Mesenteric fat pad (tissue), 1 donor: ENCODE measurements at places on chromosomes 7 and 10. TPM values are rescaled to one million over a fixed set of nuclear protein-coding genes. Genes with fewer than 3 reads are reported as not detected.

GRCh38 chr7:36707898-36708297, 16.4 kb downstream of the AOAH start:
- no peak for DNase-seq

GRCh38 chr7:875476-876076, 778 bp upstream of the GET4 start:
- no peak for DNase-seq

DNA sequence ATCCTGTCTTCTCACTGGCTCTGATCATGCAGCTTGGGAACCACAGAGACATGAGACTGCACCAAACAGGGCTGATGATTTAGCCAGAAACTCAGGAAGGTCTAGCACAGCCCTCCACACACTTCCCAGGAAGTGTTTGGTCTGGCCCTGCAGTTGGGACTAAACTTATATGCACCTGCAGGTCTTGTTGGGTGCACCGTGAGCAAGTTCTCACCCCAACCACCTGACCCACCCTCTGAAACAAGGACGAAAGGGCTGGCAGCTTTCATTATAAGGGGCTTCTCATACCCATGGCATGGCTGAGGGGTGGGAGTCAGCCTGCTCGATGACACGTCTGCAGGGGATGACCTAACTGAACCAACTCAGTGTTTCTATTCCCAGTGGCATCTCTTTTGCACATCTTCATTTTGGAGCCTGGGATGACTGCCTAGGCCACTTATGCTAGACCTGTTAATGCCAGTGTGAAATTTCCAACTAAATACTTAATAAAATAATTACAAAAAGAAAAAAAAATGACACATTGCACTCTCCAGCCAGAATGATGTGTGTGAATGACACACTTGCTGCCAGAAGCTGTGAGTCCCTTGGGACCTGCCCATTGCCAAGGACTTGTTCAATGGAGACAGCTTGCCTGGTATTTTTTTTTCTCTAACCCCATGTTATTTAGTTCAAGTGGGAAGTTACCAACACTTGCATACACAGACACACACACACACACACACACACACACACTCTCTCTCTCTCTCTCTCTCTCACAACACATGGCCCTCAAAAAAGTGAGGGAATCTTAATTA, 102.6 kb downstream of the NEURL1 start:
- DNase-seq = no peak

DNA sequence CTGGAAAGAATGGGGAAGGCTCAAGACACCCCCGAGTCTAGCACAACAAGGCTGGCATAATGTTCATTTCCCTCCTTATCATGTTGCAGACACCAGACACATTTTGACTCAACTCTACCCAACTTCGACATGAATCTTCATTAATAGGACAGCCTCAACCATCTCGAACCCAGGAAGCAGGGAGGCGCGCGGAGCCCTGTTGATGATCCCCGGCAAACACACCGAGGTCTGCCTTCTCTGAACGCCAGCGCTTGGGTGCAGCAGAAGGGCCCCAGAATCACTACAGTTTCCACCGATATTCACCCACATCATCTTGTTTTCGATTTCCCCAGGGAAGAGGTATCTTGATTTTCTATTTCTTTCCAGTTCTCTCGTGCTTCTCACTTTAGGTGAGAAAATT, 563.6 kb downstream of the TCERG1L start:
- peak; percentile 55 for DNase-seq

Gene ARHGEF5
- 9.4 TPM for total RNA-seq

- no peak for DNase-seq
Measured at GRCh38 chr7:129644634-129645230, 33.2 kb downstream of the NRF1 start.

GRCh38 chr7:81816312-81816711, 46.5 kb upstream of the HGF start:
- no peak for DNase-seq

DNA sequence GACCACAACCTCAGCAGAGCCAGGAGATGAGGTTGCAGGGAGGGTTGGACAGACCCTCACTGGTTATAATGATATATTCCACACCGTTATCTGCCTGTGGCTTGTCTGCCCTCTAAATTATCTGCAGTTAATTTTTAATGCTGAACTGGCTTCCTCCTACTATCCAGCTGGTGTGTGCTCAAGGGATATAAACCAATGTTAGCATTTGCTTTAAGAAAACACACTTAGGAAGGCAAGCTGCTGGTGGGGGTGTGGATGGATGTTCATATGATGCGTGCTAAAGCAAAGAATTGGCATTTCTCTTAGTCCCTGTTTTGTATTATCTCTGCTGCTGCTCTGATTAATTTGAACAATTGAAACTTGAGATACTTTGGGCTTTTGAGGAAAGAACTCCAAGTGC, 132.2 kb upstream of the NPVF start:
- DNase-seq = no peak

Gene OR9A2
- total RNA-seq = not detected

DNA sequence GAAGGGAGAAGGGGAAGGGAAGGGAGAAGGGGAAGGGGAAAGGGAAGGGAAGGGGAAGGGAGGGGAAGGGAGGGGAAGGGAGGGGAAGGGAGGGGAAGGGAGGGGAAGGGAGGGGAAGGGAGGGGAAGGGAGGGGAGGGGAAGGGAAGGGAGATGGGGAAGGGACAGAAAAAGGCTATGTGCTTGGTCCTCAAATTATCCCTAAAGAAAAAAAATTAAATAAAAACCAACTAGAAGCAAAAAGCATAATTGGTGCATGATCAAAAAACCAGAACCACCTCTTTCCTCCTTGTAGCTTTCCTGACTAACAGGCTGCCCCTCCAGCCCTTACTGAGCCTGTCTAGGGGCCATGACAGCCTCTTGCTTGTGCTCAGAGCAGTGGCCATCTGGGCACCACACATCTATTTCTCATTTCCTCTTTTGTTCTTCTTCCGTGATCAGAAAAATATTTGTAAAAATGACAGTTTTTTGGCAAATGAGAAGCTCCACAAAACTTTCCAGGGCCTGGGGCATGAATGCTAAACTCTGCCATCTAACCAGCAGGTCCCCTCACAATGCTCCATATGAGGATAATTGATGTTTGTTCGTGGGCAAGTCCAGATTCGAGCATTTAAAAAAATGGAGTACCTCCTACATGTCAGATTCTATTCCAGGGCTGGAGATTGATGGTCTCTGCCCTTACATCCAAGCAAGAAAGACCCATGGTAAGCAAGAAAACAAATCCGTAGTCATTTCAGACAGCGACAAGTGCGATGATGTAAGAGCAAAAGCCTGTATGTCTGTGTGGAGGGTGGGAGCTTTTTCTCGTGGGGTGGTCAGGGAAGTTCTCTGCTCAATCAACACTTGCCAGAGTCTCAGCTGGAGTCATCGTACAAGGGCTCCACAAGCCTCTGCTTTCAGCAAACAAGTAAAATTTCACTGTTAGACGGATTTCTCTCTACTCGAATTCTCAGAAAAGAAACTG, 320.9 kb downstream of the WDR11 start:
- no peak for DNase-seq

Gene CDHR1
- total RNA-seq = 0.35 TPM

Gene PILRA
- 14.5 TPM for total RNA-seq

- DNase-seq = no peak
Measured at GRCh38 chr7:129122751-129123509, 21.6 kb upstream of the TSPAN33 start.

Gene SCART1
- total RNA-seq = 3.3 TPM

Gene CCDC172
- not detected for total RNA-seq

Gene AUTS2
- 28.1 TPM for total RNA-seq

GRCh38 chr7:14850039-14850438, 52.5 kb downstream of the DGKB start:
- DNase-seq = no peak

Gene NOLC1
- 50.2 TPM for total RNA-seq

Gene OR2A12
- total RNA-seq = not detected

- no peak for DNase-seq
Measured at GRCh38 chr7:2484868-2485267, 8.7 kb upstream of the GRIFIN start.

GRCh38 chr10:60200012-60200681, 189.5 kb downstream of the ANK3 start:
- DNase-seq = no peak

Gene ERVW-1
- not detected for total RNA-seq

Gene OR2AE1
- total RNA-seq = not detected

- DNase-seq = no peak
Measured at GRCh38 chr10:49663596-49663995, 15.9 kb upstream of the C10orf53 start.

Gene GRM3
- not detected for total RNA-seq

- DNase-seq = no peak
Measured at GRCh38 chr7:39414224-39415035, 151.8 kb upstream of the YAE1 start.

Gene NPY4R2
- 0.29 TPM for total RNA-seq

GRCh38 chr7:134694299-134694698, 47.6 kb downstream of the BPGM start:
- DNase-seq = no peak

DNA sequence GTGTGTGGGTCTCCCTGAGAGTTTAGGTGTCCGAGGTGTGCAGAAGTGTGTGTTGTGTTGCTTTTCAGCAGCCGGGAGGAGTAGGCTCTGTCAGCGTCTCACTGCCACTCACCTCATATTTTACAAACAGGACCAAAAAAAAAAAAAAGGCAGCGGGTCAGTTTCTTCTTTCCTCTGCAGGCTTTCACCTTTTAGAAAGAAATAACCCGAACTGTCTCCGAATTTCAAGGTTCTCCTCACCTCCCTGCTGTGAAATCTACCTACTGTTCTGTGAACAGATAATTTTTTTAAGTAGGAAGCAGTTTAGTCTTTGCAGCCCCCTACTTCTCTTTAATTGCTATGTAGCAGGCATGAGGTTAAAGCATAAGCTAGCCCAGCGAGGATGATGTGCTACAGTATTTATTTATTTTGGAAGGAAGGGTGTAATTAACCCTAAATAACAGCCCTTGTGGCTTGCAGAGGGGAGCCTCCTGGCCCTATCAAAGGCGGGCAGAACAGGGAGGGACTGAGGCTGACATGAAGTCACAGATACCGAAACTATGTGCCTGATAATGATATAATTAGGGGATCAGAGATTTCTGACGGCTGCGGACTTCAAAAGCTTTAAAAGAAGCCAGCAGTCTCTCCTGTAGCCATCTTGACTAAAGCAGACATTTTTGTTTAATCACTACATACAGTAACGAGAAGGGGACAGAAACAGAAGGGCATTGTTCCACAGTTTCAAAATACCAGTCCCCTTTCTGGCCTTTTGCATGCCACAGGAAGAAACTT, 1.6 kb downstream of the BAMBI start:
- no peak for DNase-seq

DNA sequence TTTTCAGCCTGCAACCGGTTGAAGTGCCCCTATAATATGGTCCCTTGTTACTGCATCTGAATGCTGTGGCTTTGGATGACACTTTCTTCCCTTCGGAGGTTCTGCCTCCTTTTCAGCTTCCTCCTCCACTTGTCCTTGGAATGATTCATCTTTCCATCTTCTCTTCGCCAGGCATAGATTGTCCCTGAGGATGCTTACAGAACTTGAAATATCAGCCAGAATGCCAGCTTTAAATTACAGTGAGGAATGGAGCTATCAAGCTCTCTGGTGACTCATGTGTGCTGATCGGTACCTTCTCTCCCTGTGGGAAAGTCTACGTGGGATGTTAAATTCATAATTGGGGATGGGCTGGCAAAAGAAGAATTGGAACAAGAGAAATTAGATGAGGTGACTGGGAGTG, 45.9 kb upstream of the PDK4 start:
- no peak for DNase-seq

DNA sequence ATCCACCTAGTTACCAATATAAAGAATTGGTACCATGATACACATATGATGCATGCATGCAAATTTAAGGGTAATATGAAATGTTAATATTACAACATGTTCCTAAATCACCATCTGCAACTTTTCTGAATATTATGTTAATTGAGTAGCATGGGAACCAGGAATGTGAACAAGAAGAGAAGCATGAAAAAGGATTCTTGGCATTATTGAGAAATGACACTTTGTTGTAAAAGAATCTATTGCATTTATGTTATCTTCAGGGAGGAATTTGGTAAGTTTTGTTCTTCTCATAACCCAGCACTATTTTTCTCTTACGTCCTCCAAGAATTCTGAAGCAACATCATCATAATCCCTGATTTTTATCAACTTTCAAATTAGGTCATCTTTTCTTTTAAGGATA, 159.9 kb upstream of the SLC25A13 start:
- no peak for DNase-seq

Gene PPP1R9A
- 13.8 TPM for total RNA-seq

DNA sequence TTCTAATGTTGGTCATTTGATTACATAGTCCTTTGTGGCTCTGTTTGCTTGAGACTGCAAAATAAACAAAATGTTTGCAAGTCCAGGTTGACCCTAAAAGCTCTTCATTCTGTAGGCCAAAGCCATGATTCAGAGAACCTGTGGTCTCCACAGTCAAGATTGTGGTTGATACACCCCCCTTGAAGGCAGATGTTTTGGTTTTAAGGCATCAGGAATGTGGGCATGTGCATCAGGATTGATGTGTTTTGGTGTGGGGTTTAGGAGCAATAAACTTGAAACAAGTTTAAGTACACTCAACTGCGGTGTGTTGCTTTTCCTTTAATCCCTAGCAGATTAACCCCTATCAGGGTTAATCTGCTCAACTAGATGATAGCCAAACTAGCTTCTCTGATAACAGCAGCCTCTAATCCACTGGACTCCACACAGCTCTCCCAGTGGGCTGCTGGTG, 379.1 kb upstream of the GALNT17 start:
- no peak for DNase-seq

Gene MBL2
- total RNA-seq = not detected

DNA sequence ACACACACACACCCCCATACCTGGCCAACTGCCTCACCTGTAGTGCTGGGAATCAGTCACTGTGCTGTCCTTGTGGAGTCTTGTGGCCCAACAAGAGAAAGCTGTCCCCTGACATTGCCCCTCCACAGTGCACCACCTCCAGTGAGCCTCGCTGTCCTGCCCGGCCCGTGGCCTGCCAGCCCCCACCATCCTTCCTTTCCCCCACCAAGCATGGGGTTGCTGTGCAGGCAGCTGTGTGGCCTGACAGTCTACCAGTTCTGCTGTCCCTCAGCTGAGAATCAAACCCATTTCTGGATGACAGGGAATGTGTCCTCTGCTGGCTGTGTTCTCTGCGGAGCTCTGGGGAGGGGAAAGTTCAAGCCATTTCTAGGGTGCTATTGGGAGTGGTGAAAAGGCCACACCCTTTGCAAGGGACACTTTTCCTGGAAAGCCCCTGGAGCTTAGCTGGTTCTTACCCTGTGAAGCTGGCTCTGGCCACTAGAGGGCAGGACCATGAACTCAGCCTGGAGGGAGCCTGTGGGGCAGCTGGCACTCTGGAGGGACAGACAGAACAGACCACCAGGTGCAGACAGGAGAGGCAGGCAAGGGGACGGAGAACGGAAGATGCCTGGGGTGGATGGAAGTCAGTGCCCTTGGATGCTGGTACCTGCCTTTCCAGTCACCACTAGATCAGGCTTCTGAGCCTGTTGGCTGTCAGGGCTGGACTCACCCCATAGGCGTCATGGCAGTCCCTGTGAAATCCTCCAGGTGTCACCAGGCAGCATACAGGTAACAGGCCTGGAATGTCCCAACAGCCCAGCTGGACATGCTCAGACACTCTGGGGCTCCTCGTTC, 10.5 kb upstream of the MTPAP start:
- DNase-seq = peak; percentile 89

- no peak for DNase-seq
Measured at GRCh38 chr7:51299391-51300133, 17.0 kb downstream of the COBL start.

Gene PCLO
- total RNA-seq = 2.2 TPM

Gene PAPOLB
- 0.22 TPM for total RNA-seq

- no peak for DNase-seq
Measured at GRCh38 chr7:28298870-28299518, 113.3 kb upstream of the CREB5 start.

GRCh38 chr7:27890205-27890849, 150.4 kb downstream of the TAX1BP1 start:
- DNase-seq = no peak

Gene ANKRD30A
- 3.5 TPM for total RNA-seq
